ENCODE measurements at places on chromosomes 6 and 20.

GRCh38 chr6:156658966-156659821 is 118.0 kb upstream of the ARID1B start:
- no peak for DNase-seq

DNA sequence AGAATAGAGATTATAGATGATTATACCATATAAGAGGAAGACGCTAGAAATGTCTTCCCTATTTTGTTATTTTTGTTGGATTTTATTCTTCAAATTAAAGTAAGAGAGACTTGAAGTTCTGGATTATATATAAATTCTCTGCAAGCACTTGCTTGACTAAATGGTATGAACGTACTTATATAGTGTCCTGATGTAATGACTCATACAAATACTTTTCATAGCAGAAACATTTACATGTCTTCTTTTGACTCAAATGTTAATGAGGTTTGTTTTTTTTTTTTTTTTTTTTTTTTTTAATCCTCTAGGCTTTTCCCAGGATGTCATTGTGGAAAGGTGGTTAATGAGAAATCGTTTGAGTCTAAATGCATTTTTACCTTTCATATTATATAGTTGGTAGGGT is 55.0 kb downstream of the PDE7B start:
- DNase-seq = no peak

DNA sequence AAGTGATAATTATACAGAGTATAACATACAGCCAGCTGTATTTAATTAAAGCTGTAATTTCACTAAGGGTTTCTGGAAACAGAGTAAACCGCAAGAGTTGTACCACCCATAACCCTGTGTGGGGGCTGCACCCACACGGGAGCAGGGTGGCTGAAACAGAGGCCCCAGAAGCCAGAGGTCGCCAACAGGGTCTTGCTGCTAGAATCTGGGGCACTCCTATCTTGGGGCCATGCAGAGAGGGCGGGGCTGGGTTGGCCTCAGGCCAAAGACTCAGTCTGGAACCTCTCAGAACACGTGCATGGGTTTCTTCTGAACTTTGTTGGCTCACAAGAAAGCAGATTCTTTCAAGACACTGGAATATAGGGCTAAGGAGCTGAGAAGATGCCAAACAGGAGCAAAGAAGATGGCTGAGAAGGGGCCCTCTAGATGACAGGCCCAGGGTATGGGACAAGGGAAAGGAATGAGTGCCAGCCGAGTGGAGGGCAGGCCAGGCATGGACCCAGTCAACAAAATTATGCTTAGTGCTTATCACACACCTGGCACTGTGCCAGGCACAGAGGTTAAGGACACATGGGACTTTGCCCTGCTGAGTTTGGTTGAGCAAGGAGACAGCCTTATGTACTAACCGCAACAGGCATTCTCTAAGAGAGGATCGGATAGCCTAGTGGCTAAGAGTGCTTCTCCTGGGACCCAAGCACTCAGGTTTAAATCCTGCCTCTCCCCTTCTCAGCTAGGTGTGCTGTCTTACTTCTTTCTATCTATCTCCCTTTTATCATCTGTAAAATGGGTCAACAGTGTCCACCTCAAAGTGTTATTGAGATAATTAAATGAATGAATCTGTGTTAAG is 96.6 kb upstream of the FOXP4 start:
- no peak for DNase-seq

DNA sequence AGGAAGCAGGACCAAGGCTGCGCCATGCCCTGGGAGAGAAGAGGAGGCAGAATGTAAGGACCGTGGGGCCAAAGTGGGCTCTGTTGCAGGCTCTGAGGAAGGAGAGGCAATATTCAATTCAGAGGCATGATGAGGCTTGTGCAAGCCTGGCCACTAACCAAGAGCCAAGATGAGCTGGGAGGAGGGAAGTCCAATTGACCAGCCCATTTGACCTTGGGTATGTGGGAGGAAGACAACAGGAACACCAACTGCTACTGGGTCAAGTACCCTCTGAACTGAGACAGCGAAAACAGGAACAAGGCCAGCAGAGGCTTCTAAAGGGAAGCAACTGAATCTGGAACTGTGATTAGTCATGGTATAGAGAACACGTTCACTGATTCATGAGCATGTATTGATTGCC is 779.6 kb downstream of the MAFB start:
- no peak for DNase-seq

GRCh38 chr6:7773322-7773721 is 47.4 kb downstream of the BMP6 start:
- DNase-seq = no peak

DNA sequence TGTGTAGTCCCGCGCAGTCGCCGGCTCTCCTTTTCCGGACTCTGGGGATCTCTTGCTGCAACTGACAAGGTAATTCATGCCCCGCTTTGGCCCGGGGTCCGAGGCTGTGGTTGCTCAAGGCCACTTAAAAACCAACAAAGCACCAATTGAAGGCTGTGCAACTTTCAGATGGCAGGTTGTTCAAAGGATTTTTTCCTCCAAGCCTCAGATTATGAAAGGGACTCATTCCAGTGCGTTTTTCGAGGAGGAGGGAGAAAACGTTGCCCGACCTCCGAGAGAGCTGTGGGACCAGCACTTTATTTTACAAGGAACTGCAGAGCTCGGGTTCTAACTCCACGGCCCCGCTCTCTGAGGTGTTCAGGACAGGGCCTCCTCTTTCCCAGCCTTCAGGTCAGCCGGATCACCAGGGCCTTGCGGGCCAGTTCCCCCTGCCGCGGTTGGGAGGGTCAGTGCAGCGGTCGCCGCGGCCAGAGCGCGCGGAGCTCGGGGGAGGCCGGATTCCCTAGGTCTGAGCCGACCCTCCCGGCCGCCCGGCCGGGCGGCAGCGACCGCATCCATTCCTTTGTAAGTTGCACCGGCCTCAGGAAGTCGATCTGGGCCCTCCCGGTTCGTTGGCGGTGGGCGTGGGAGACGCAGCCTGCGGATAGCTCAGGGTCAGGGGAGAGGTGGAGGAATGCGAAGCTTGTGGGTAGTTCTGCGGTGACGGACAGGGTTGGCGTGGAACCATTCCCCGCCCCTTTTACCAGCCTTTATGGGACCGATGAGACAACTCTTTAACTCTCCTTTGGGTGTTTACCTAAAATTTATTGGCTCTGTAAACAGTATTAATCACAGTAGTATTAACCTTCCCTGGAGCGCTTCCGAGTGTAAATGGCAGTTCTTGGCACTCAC is 1.6 kb downstream of the UTRN start:
- no peak for DNase-seq

GRCh38 chr6:125743604-125744003 is 5.8 kb upstream of the HEY2 start:
- no peak for DNase-seq

GRCh38 chr20:22985239-22985778 is 49.8 kb upstream of the SSTR4 start:
- DNase-seq = no peak

GRCh38 chr6:7048894-7049293 is 58.9 kb upstream of the RREB1 start:
- no peak for DNase-seq

GRCh38 chr20:59144831-59145196 is 18.8 kb upstream of the ZNF831 start:
- DNase-seq = no peak

- no peak for DNase-seq
Observed at GRCh38 chr6:158068893-158069799, 87.5 kb downstream of the SYNJ2 start.

DNA sequence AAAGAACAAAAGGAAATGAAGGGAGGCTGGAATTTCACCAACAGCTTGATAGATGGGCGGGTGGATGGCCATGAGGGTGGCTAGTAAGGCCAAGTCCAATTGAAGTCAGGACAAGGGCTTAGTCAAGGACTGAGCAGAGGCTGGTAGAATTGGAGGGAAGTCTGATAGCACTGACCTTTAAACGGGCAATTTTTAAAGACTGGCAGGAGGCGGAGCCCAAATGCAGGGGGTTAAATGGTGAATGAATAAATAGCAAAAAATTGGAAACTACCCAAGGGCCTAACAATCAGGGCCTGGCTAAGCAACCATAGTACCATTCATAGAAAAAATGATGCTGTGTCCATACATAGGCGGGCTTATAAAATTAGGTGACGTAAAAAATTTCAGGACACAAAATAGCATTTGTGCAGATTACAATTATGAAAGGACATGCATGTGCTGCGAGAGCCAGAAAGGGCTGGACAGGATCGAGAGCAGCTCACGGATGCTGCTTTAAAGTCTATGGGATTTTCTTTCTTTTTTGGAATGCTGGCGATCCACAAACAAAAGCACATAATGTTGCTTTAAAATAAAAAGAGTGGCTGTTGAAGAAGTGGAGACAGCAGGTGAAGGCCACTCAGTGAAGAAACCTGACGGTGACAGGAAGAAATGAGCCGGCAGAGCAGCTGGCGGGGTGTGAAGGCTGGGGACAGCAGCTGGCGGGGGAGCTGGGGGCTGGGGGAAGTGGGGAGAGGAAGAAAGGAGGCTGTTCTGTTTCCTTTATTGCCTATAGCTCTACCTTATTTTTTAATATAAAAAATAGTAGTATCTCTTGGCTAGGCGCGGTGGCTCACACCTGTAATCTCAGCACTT is 42.8 kb upstream of the TAF8 start:
- no peak for DNase-seq

- no peak for DNase-seq
Observed at GRCh38 chr6:110116258-110116657, 63.2 kb downstream of the WASF1 start.

DNA sequence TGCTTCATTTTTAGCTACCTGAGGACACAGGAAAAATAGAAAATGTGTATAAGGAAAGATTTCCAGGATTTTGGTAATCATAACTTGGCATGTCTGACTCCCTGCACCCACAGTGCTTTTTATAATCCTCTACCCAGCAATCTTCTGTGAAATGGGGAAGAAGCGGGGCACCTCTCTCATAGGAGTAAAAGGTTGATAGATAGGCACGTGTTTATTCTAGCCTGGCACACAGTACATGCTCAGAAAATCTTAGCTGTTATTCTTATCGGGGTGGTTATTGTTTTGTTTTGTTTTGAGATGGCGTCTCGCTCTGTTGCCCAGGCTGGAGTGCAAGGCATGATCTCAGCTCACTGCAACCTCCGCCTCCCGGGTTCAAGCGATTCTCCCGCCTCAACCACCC is 87.7 kb upstream of the SALL4 start:
- no peak for DNase-seq

GRCh38 chr20:41004531-41005360 is 23.9 kb upstream of the TOP1 start:
- no peak for DNase-seq

- DNase-seq = no peak
Observed at GRCh38 chr6:6600875-6601274, 12.4 kb downstream of the LY86 start.

DNA sequence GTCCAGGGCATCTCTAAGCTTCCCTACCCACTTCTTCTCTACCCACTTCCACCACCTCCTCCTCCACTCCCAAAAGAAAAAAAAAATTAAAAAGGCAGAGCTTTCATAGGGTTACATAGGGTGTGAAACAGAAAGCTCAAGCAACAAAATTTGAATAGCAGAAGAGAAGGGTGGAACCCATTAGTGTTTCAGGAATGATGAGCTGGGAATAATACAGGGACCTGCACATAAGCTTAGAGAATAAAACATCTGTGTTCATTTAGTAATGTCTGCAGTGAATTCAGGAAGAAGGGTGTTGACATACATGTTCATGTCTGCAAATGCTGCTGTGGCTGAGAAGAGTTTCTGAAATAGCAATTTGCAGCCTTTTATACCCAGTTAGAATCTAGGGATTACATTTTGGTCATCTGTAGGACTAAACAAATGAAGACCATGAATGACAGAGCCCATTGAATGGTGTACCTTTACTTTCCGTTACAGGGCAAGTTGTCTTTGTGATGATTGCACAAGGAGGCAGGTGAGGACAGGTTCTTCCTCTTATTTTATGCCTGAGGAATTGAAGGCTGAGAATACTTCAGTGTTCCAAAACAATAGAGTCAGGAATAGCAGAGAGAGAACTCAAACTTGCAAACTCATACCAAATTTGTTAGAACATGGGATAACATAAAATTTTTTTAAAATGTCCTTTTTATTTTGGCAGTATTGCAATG is 975.1 kb downstream of the TFAP2A start:
- no peak for DNase-seq

DNA sequence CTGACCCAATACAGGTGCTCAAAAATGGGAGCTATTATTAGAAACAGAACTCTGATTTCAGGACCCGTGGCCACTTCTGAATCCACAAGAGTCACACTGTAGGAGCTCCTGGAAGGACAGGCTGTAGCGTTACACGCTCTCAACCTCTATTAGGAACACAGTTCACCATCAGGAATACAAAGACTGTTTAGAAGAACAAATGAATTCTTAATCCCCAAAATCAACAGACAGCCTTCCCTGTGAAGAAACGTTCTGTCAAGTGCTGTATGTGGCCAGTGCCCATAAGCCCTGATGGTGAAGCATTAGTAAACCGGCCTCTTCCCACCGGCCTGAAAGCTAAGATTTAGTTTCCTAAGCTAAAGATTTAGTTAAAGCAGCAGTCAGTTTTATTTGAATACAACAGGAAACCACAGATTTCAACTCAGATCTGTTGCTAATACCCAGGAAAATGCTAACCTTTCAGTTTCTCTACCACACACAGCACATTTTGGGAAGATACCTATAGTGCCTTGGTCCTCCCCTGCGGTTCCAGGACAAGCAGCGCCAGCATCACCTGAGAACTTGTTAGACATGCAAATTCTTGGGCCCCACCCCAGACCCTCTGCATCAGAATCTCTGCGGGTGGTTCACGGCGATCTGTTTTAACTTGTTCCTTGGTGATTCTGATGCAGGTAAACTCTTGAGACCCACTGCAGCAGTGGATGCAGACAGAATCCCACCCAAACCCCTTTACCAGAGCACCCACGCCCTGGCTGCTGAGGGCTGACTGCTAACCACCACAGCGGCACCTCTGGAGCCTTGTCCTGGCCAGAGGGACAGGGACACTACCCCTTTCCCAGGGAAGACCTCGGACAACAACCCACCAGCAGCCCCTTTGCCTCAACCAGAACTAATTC is 33.4 kb downstream of the MTRES1 start:
- DNase-seq = no peak

DNA sequence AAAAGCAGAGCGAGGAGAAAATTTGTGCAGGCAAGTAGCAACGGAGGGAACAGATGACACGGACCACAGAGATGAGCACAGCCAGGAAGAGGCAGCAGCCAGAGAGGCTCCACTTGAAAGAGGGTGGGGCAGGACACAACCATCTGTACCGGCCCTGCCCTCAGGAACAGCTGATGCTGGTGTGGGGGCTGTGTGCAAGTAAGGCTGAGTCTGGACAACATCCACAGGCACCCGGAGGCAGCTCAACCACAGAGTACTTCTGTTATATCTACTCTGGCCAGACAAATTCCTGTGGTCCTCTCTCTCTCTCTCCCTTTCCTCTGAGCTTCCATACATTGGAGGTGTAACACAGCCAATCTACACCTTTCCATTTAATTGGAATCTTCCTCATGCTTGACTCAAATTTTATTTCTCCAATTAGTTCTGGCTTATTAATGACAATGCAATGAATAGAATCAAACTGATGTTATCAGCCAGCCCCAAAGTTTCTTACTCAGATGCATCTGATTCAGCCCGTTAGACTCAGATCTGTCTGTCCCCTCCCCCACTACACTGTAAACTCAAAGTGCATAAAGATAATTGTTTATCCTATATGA is 24.9 kb downstream of the KIF13A start:
- DNase-seq = no peak

All from cortex of kidney (tissue), 1 donor.